NCI-H1436 (cell line): ENCODE measurements at places on chromosomes 1 and 21.
A peak's percentile ranks its signal among the peaks of the same experiment; 100 is the strongest.

GRCh38 chr21:45131537-45131999 is 57.2 kb downstream of the ADARB1 start:
- DNase-seq: no peak

- no peak for DNase-seq
Measured at GRCh38 chr1:183295521-183295920, 109.5 kb downstream of the LAMC2 start.

DNA sequence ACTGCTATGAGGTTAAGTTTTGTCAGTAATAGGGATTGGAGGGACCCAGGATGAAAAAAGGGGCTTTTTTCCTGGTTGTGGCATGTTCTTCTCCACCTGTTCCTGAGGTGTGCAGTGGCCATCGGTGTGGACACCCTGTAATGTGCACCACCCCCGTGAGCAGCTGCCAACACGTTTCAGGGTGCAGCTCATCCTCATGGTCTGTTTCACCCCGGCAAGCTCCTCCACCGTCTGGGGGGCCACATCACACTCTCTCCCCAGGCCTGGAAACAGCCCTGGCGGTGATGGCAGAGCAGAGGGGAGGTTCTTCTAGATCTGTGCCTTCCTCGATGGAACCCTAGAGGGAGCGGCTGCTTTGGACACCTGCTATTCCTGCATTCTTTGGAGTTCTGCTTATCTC is 435.4 kb downstream of the MATN1 start:
- DNase-seq: no peak

GRCh38 chr1:178093951-178094738 is at the start of gene RASAL2:
Gene RASAL2, plus strand, starts transcription at chr1:178094104. Its CDS starts 389 bp downstream, at chr1:178094493.
- peak; percentile 48 for DNase-seq

DNA sequence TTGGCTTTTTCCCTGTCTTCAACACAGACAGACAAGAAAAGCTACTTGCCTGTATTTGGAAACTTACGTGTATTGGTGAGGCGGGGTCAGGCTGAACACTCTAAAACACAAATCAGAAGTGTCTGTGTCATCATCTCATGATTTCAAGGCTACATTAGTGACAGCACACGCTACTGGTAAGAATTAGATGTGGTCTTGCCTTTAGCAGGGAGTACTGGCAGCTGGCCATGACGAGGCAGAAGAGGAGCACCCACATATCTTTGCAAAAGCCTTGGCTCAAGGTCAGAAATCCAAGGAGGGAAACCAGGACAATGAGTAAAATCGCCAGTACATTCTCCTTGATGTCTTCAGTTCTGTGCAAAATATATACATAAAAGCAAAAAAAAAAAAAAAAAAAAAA is 77.7 kb downstream of the PCNX2 start:
- no peak for DNase-seq

GRCh38 chr1:207034208-207034607 is 1.7 kb upstream of the C1orf116 start:
- DNase-seq: no peak

GRCh38 chr1:8571200-8571984 is 246.0 kb downstream of the RERE start:
- DNase-seq: no peak

DNA sequence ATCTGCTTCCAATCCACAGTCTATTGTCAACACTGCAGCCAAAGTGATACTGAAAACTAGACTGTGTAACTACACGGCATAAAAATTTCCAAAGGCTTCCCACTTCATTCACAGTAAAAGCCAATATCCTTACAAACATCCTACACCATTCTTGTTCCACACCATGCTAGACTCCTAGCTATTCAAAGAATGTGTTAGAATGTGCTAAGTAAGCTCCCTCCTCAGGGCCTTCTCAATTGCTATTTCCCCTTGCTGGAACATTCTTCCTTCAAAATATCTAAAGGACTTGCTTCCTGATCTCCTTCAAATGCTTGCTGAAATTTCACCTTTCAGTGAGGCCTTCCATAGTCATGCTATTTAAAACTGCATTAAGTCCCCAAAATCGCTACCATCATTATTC is 228.1 kb downstream of the AKT3 start:
- DNase-seq: no peak

DNA sequence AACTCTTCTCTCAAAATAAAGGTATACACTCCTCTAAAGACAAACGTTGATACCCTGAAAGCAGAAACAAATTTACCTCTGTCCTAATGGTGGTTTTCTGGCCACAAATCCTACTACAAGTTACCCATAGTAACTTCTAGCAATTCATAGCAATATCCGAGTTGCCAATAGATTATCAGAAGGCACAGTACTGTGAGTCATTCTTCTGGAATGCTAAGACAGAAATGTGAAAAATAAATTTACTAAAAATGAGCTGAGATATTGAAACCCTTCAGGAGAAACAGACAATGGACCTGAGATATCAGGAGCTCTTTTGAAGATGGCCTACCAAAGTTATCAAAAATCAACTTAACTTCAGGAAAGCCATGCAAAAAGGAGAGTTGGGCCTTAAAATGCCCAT is 715.0 kb upstream of the ADAMTS5 start:
- DNase-seq: no peak

GRCh38 chr1:71490432-71490831 is 409.6 kb upstream of the ZRANB2 start:
- DNase-seq: no peak

GRCh38 chr1:199684686-199685273 is 342.7 kb upstream of the NR5A2 start:
- DNase-seq: peak; percentile 71

DNA sequence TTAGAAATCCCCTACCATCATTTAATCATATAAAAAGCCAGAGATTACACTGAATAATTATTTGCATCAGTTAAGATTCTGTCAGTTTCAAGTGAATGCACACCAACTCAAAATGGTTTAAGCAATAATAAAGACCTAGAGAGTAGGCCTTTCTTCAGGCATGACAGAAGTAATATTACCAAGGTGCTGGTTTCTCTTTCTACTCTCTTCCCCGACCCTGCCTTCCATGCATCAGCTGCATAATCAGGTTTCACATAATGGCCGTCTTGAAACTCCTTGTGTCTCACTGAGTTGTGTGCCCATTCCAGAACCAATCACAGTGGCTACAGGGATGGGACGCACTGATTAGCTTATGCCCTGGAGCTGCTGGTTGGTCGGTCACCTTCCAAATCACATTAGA is 103.5 kb upstream of the SERTAD4 start:
- DNase-seq: peak; percentile 36
